NCI-H460 (cell line): ENCODE measurements at places on chromosomes 1 and 21. TPM values are rescaled to one million over a fixed set of nuclear protein-coding genes. Genes with fewer than 3 reads are reported as not detected.

- no peak for DNase-seq
These were observed 185.0 kb downstream of the ZBTB18 start for GRCh38 chr1:244236101-244236500.

The PSMB4 gene
- 641 and 758 TPM in 2 replicates for total RNA-seq

The FCAMR gene
- total RNA-seq: not detected in 2 replicates

DNA sequence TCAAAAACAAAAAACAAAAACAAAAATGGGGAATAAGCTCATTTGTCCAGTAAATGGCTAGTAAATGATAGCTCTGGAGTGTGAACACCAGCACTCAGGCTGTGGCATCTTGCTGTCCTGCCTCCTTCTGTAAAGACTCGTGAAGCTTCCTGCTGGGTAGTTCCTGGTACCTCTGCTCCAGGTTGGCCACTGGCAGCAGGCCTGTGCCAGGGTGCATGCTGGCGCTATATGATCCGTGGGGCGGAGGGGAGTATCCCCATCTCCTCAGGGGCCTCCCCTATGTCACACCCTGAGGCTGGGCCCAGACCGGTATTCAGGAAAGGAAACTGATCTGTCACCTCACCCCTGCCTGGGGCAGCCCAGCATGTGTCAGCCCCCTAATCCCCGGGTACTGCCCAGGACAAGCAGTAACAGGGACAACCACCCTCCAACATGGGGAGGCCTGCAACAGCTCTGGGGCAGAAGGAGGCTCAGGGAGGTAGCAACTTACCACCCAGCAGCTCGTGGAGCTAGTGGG lies 14.1 kb downstream of the ALPL start:
- no peak for DNase-seq

GRCh38 chr21:41953831-41954653 lies at the start of gene C2CD2:
Gene C2CD2, minus strand, starts transcription at chr21:41954018. Its CDS starts 370 bp downstream, at chr21:41953648.
- DNase-seq: peak; percentile 41

DNA sequence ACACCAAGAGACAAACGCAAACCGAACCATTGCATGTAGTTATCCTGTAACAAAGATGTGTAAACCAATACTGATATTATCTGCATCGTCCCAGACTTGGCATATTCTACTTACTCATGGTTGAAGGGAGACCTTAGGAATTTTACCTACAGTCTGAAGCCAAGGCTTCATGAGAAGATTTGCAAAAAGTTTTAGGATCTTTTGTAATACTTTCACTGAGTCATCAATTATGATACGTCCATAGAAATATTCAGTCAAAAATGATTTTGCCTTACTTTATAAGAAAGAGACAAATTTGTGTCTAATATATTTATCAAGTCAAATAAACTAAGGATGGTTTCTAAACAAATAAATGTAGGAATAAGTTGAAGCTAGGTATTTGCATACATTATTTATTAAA lies 1176.1 kb upstream of the ADGRL2 start:
- DNase-seq: no peak

GRCh38 chr1:186404454-186405051 lies 28.9 kb downstream of the ODR4 start:
- peak; percentile 56 for DNase-seq

The S100A9 gene
- 1.9 and 2.3 TPM in 2 replicates for total RNA-seq

GRCh38 chr1:61561666-61562065 lies 163.3 kb downstream of the TM2D1 start:
- no peak for DNase-seq

The ALX3 gene
- total RNA-seq: not detected in 2 replicates

DNA sequence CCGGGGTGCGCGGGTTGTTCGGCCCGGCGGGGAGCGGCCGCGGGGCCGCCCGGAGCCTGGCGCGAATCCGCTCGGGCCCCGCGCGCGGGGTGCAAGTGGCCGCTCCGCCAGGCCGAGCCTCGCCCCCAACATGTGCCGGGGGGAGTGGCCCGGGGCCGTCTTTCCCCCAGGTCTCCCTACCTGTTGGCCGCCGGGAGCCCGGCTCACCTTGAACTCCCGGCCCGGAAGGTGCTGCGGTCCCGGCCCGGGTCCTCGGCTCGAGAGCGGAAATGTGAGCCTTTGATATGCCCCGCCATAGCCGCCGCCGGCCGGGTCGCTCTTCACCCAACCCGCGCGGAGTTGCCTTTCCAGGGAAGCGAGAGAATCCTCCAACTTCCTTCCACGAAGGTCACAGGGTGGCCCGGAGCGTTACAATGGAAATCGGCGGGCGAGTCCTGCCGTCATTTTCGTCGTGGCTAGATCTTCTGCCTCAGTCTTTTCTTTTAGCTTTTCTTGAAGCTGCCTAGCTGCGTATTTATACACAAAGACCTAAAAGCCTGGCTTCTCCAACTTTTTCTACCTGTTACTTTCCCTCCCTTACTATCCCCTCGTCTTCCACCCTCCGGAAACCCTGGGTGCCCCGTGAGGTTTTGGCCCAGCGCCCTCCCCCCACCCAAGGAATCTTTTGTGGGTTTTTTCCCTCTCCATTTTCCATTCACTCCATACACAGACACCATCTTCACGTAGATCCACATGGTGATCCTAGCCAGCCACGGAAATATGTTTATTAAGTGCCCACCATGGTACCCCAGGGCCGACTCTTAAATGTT lies 867 bp downstream of the PTGFRN start:
- no peak for DNase-seq
